ENCODE measurements at places on chromosomes 1 and 21.
A peak's percentile ranks its signal among the peaks of the same experiment; 100 is the strongest.

DNA sequence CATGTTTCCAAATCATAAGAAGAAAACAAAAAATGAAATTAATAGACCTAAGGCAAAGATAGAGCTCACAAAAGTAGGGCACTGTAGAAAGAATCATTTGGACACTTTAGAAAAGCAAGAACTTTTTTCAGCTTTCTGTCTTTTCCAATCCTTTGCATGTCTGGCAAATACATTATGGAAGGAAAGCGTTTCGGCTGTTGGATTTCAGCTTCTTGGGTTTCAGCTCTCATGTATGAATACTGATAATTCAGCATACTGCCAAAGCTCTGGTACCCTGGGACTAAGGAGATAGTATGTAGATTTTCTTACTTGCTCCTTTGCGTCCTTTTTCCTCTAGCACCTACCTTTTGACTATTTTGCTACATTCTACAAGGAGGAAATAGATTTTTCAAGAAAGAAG is 375.9 kb downstream of the BRINP3 start:
- no peak for DNase-seq

- peak; percentile 67 for DNase-seq
These were observed 8.2 kb upstream of the SSX2IP start for GRCh38 chr1:84698151-84699110.

DNA sequence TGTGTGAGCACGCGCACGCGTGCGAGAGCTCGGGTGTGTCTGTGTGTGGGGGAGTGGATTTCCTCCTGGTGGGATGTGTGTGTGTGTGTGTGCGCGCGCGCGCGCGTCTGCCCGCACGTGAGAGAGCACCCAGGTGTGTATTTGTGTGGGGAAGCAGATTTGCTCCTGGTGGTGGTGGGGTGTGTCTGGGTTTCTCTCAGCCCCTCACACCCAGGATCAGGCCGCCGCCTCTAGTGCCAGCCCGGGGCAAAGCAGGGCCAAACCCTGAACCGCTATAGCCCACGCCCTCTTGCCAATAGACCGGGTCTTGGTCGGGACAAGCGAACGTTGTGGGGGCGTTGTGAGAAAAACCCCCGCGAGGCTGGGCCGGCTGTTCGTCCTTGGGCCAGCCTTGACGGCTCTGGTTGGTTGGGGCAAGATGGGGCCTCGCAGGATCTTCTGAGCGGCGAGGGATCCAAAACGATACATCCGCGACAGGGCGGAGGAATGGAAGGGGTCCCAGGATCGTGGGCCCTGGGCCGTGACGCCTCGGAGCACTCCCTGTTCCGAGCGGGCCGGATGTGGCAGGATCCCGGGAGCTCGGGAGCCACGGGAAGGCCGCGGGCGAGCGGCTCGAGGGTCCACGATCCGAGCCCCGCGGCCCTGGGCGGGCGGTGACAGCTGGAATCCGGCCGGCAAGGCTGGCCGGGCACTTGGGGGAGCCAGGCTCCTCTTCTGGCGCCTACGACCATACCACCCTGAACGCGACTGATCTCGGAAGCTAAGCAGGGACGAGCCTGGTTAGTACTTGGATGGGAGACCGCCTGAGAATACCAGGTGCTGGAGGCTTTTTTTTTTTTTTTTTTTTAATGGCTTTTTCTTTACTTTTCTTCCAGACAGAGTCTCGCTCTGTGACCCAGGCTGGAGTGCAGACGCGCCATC is 68.2 kb downstream of the RNF187 start:
- DNase-seq: no peak

DNA sequence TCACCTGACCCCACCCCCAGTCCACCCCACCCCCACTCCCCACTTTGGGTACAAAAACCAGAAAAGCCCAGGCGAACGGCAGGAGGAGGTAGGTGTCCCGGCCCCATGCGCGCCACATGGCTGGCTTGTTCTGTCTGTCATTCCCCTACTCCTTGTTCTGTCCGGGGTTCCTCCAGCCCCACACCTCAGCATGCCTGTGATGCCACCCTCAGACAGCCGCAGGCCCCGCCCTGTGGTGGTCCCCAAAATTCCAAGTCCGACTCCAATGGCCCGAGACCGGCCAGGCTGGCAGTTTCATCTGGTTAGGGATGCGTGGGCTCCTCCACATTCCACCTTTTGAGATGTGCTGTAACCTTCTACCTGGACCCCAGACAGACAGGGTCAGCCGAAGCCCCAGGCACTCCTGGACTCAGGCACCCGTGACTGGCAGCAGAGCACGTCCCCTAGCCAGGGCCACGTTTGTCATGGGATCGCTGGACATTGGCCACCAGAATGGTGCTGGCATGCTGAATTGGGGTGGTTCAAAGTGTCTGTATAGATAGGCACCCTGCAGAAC is 94.4 kb downstream of the WDR4 start:
- DNase-seq: no peak

GRCh38 chr21:22374218-22374969 is 1376.2 kb downstream of the NCAM2 start:
- no peak for DNase-seq

DNA sequence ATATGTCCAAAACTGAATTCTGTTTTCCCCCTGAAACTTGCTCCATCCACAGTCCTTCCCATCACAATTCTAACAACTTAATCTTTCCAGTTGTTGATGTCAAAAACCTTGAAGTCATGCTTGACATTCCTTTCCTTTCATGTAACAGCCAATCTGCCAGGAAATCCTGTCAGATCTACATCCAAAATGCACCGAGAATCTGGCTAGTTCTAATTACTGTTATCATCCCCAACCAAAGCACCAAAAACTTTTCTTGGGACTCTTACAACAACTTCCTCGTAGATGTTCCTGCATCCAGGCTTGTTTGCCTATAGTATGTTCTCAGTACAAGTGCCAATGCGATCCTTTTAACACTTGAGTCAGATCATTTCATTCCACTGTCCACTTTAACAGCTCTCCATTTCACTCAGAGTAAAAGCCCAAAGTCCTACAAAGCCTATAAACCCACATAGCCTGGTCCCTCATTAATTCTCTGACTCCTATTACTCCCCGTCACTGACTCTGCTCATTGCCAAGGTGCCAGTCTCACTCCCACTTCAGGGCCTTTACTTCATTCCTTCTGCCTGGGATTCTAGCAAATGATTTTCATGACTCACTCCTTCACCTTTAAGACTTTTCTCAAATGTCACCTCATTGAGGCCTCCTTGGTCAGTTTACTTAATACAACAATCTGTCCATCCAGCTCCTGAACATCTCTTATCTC is 493.2 kb upstream of the NFIA start:
- DNase-seq: no peak

- DNase-seq: no peak
These were observed 24.8 kb upstream of the SLC22A15 start for GRCh38 chr1:115951560-115951959.

DNA sequence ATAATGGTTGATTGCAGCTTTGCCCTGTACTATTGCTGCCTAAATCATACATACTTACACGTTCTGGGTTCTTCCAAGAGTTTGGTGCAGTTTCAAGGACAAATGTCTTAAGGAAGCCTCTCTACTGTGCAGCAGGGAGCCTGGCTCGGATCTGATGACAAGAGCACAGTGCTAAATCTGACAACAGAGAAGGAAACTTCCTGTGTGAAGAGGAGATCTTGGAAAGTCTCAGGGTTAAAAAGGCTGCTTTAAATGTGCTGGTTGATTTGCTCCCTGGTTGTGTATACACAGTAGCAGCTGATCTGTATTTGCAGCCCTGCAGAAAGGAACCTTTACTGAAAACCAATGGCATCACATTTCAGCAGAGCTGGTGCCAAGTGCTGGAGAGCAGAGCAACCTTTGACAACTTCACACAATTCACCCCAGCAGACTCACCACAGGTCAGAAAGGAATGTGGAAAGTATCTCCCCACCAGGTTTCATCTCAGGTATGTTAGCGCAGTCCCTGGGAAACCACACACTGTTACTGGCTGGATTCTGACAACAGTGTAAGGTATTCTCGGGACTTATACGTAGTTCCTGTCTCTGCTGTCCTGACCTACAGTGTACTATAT is 355.0 kb upstream of the ESRRG start:
- no peak for DNase-seq

DNA sequence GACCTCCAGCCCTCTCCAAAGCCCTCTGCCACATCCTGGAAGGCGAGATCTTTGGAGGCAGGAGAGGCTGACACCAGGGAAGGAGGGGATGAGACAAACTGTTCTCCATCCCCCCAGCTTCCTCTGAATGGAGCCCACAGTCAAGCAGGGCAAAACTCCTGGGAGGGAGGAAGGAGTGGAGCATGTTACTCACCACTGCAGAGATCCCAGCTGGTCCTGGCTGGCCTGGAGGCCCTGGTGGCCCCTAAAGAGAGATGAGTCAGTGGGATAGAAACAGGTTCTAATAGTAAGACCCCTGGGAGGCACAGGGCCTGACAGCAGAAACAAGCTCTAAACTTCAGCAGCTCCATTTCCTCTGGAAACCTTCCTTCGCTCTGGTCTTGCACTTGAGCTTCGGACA is 14.0 kb upstream of the PEF1 start:
- DNase-seq: peak; percentile 48

DNA sequence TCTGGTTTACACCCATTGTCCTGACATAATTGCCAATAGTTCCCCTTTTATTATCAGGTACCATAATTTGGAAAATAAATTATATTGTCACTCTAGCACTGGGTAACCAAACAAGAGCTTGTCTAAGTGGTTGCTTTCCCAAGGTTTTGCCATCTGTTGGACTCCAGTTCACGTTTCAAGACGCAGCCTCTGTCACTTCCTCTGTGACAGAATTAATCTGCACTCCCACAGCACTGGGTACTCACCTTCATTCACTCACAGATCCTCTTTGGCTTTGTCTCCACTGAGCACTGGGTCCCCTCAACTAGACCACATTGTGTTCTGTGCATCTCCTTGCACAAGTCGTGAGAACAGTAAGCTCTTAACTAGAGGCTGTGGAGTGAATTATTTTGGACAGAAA is 123.6 kb upstream of the JUN start:
- no peak for DNase-seq

- DNase-seq: no peak
These were observed 16.7 kb upstream of the PTGFR start for GRCh38 chr1:78474092-78474491.

DNA sequence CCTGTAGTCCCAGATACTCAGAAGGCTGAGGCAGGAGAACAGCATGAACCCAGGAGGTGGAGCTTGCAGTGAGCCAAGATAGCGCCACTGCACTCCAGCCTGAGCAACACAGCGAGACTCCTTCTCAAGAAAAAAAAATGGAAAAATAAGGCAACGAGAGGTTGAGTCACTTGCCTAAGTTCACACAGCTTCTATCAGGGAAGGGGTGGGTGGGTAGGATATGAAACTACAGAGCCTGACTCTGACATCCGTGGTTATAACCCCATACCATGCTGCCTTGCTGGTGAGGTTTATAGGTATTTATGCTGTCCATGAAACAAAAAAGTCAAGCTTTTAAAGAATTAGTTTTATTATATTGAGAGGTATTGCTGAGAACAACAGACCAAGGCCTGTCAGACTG is 61.5 kb upstream of the RAB4A start:
- DNase-seq: no peak

GRCh38 chr21:42282715-42283114 is 32.5 kb downstream of the TFF3 start:
- DNase-seq: no peak

DNA sequence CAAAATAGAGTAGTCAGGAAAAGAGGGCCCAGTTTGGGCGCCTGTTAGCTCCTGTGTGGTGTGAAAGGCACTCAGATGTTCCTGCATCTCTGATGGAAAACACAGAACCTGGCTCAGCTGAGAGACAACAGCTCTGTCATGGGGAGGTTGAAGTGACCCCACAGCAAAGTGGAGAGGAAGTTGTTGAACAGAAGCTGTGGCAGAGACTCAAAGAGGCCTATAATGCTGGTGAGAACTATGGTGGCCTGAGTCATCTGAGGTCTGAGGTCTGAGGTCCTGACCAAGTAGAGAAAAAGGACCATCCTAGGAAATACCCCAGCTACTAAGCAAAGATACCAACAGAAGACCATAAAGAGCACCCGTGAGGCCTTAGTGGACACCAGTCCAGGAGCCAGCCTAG is 45.6 kb upstream of the JAK1 start:
- no peak for DNase-seq

DNA sequence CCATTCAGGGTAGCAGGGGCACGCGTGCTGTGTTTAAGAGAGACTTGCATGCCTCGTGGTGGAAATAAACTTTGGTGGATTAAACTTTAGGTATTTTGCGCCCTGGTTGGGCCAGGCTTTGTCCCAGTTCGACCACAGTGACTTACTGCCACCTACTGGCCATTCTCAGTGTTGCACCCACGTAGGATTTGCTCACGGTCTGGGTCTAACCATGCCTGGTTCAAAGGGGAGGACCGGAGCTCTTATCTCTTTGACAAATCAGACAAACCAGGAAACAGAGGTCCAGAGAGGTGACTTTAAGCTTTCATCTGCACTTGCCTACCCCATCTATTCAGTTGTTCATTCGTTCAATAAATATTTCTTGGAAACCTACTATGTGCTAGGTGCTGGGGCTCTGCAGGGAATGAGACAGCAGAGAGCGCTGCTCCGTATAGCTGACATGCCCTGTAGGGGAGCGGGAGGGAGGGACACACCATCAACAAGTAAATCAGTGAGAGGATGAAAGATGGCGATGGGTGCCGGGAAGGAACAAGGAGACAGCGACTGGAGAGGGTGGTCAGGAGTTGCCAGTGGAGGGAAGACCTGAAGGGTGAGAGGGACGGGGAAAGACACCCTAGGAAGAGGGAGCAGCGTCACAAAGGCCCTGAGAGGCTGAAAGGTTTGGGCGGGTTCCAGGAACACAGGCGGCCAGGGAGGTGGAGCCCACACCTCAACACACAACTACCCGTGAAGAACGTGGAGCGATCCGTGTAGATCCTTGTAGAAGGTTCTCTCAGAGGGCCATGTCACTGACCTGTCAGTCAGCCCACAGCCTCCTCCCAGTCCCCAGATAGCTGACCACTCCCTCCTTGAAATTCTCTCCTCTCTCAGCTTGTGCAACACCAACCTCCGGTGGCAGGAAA is 27.2 kb upstream of the TINAGL1 start:
- peak; percentile 85 for DNase-seq

DNA sequence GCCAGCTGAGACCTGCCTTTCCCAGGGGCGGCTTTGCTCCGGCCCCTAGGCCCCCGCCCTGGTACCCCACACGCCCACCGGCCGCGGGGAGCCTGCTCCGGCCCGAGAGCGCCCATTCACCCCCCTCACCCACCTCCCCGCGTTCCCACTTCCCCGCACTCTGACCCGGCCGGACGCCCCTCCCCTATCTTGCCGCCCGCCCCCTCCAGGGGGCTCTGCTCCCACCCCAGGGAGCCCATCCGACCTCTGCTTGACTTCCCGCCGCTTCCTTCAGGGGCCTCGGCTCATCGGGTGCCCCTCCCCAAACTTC is 466 bp downstream of the HTR6 start:
- no peak for DNase-seq

DNA sequence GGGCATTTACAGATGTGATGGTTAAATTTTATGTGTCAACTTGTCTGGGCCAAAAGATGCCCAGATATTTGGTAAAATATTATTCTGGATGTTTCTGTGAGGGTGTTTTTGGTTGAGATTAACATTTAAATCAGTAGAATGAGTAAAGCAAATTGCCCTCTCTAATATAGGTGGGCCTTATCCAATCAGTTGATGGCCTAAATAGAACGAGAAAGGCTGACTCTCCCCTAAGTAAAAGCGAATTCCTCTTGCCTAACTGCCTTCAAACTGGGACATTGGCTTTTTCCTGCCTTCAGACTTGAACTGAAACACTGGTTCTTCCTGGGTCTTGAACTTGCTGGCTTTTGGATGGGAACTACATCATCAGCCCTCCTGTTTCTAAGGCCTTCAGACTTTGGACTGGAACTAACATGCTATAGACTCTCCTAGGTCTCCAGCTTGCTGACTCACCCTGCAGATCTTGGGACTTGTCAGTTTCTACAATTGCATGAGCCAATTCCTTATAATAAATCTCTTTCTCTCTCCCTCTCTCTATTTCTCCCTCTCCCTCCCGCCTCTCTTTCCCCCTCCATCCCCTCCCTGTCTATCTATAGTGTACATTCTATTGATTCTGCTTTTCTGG is 10.2 kb upstream of the NAV1 start:
- no peak for DNase-seq
